ENCODE measurements at places on chromosomes 16 and 17.

- DNase-seq, result no peak
Observed at GRCh38 chr16:83705856-83706255, 101.9 kb upstream of the HSBP1 start.

- no peak for DNase-seq
Observed at GRCh38 chr16:17563323-17564091, 92.7 kb upstream of the XYLT1 start.

DNA sequence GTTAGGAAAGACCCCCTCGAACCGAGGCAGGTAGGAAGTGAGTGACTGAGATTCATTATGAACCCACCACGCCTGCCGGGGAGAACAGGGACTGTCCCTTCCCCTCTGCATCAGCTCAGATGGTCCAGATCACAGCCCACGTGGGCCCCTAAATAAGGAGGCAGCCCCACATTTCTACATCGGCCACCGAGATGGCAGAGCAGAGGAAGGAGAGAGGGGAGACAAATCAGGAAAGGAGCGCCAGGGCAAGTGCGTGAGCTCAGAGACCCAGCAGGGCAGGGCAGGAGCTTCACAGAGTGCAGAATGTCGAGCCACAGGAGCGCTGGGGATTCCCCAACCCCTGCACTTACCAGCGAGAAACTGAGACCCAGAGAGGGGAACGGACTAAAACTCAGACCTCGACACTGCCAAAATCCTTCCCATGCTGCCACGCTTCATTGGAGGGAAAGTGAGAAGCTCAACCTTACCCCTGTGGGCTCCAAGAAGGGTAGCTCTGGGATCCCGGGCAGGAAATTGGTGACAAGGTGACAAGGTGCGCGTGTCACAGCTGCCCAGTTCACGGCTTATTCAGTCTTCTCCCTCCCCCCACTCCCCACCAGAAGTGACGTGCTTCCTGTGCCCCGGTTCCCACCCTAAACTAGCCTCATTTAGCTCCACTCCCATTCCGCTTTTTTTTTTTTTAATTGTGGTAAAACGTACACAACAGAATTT lies at the start of gene ICAM2:
ICAM2 (minus strand) TSS at position 578 of the 711 bp plus-strand sequence. CDS start 13,942 bp downstream, outside the sequence.
- no peak for DNase-seq

DNA sequence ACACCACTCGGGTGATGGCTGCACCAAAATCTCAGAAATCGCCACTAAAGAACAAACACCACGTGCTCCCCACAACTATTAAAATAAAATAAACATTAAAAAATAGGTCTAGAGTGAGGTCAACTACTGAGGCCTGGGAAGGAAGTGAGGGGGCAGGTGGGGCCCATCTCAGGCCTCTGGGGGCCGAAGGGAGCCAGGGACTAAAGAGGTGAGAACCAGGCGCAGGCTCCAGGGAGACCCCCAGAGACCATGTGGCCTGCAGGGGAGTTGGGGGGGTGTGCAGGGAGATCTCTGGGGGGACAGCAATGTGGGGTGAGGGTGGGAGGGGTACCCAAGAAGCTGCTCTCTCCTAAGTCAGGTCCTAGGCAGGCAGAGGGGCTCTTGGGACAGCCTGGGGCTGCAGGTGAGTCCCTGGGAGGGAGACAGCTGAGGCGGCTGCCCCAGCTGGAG lies 111.3 kb upstream of the SMURF2 start:
- DNase-seq, result no peak

GRCh38 chr17:76946111-76946771 lies 78.0 kb downstream of the MGAT5B start:
- DNase-seq, result no peak

- DNase-seq, result peak; percentile 29
Observed at GRCh38 chr16:53055541-53056391, 975 bp downstream of the CHD9 start.

DNA sequence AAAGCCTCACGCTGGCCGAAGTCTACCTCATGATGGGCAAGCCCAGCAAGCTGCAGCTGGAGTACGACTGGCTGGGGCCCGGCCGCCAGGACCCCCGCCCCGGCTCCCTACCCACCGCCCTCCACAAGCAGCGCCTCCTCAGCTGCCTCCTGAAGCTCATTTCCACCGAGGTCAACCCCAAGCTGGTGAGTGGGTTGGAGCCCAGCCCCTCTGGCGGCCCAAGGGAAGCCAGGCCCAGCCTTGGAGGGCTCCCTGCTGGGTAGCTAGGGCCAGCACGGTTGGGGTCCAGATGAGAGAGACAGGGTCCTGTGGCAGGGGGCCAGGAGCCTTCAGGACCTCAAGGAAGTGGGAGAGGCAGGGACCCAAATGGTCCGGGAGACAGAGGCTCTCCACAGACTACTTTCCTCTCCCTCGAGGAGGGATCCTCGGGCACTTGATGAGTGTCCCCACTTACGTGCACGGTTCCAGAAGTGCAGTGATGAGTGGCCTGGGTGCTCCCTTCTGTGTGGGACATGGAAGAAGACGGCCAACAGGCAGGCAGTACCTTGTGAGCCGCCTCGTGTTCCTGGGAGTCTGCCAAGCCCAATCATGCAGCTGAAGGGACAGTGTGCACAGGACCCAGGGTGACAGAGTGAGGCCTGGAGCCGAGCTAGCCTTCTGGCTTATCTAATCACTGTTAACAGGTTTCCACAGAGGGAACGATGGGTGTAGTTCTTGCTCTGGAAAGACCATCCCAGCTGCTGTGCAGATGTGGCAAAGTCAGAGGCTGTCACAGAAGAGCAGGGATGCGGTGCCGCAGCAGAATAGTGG lies 21.1 kb upstream of the JPT2 start:
- DNase-seq, result no peak

DNA sequence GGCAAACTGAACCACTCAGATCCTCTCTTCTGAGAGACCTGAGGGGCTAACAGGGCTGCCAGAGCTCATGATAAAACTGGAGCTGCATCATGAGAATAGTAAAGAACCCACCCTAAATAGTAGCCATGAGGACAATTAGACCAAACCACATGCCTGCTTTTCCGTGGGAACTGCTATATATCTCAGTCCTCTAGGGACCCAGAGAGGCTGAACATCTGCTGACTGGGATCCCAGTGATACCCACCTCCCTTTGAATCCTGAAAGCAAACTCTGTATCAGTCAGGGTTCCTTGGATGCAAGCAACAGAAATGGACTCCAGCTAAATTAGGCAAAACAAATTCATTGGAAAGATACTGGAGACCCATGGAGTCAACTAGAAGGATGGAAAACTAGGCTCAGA lies 6.5 kb downstream of the MT1X start:
- no peak for DNase-seq

GRCh38 chr16:1770328-1771187 lies 785 bp downstream of the NME3 start:
- DNase-seq, result no peak

- peak; percentile 72 for DNase-seq
Observed at GRCh38 chr16:67163164-67163998, 1.2 kb upstream of the HSF4 start.

DNA sequence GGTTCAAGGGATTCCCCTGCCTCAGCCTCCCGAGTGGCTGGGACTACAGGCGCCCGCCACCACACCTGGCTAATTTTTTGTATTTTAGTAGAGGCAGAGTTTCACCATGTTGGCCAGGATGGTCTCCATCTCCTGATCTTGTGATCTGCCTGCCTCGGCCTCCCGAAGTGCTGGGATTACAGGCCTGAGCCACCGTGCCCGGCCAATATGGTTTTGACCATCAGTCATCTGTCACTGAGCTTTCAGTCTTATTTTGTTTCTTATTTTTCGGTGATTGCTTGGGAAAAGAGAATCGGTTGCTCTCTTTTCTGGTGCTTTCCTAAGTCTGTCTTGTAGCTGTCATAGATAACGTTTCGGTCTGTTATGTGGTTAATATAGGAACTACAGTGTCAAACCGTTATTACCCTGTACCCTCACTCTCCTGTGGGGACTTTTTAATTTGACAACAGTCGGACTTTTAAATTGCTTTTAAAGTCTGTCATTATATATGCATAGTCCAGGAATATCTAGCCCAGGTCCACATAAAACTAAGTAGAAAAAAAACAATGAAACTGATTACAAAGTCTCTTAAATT lies 453.4 kb downstream of the KCNJ18 start:
- DNase-seq, result no peak

DNA sequence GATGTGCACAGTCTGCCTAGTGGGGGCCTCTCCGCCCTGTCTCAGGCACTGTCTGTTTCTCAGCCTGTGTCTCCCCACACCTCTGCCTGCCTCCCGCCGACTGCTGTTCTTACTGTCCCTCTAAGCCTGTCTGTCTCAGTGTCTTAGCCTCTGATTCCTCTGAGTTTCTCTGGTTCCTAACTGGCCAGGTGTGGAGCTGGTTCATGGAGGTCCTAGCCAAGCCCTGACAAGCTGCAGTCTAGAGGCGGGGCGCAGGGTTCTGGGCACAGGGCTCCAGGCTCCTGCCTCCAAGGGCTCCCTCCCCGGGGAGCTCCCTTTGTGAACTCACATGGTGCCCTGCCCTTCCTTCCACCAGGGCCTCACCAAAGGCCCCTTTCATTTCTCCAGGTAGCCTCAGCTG lies 19.4 kb downstream of the C17orf100 start:
- DNase-seq, result no peak

DNA sequence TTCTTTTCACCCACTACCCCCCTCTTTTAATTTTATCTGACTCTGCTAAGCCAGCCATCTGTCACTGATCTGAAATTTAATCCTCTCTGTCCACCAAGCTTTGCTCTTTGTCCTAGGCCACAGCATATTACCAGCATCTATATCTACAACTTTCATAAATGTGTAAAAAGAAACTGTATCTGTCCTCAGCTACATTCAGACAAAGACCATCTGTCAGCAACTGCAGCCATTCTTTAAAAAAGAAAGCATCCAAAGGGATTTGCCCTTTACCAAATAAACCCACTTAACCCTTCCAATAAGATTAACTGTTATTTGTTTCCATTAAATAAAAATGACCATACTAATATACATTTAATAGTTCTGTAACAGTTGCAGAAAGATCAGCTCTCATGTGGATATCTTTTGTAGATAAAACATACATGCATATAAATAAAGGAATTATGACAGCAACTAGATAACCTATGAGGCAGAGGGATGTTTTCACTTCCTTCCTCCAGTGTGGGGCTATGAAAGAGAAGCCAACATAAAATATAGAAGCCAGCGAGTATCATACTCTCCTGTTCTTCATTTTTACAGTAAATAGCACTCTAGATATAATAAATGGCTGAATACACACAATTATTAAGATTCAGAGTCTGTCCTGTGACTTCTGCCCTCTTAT lies 602.5 kb upstream of the SALL1 start:
- DNase-seq, result no peak

DNA sequence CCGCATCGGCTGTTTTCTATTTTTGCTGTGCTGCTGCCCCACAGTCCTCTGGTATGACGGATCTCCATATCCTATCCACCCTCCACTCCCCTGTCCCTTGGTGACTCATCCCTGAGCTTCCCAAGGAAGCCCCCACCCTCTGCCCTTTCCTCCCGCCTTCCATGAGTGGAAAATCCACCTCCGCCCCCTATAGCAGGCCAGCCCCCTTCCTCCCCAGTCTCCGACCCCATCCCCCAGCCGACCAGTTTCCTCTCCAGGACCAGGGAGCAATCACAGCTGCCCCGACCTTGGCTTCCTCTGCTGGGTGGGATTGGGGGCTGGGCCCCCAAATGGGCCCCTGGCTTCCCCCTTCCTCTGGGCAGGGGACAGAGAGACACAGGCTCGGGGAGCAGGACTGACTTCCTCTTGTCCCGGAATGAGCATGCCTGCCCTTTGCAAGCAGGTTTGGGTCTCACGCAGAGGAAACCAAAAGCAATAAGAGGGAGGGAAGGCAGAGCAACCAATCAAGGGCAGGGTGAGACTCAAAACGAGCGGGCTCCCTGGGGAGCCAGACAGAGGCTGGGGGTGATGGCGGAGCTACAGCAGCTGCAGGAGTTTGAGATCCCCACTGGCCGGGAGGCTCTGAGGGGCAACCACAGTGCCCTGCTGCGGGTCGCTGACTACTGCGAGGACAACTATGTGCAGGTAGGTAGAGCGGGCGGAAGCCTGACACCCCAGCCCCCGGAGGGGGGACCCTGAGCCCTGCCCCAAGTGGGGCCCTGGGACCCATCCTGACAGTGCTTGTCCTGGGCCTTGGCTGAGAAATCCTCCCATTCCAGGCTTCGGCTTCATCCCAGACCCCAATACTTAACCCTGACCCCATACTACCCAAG lies at the start of the genes ABI3 and GNGT2:
ABI3 (plus strand) TSS at position 550 of the 872 bp plus-strand sequence; CDS start at position 568, 18 bp downstream.
GNGT2 (minus strand) TSS at position 417 of the 872 bp plus-strand sequence. CDS start 3,152 bp downstream, outside the sequence.
- DNase-seq, result no peak

GRCh38 chr17:40518401-40519088 lies 17.1 kb upstream of the TNS4 start:
- DNase-seq, result no peak
